ENCODE measurements at places on chromosomes 5 and 9.

DNA sequence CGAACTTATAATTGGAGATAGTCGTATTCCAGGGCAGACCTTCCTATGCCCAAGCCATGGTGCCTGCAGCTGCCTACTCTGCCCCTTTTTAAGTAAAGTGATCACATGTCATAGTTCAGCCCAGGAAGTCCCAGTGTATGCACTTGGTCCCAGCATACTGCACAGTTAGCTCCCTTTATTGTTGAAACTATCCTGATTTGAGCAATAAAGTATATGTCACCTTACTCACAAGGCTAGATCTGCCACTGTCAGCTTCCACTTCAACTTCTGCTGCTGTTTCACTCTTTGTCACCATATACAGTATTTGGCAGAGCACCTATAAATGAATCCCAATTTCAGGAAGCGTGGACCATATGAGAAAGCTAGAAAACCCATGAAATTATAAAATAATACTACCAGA, 103.8 kb upstream of the PTGER4 start:
- DNase-seq = no peak

GRCh38 chr9:100099722-100100042, 639 bp downstream of the INVS start:
- no peak for DNase-seq

GRCh38 chr9:78900500-78900899, 603.6 kb downstream of the PSAT1 start:
- no peak for DNase-seq

- no peak for DNase-seq
Measured at GRCh38 chr5:528629-529511, 4.6 kb upstream of the SLC9A3 start.

- DNase-seq = no peak
Measured at GRCh38 chr9:109919736-109920408, 139.9 kb downstream of the PALM2AKAP2 start.

GRCh38 chr9:73031350-73031749, 78.5 kb upstream of the ALDH1A1 start:
- DNase-seq = no peak

- no peak for DNase-seq
Measured at GRCh38 chr5:179413086-179413690, 67.9 kb upstream of the ADAMTS2 start.

GRCh38 chr5:128637031-128637430, 99.0 kb upstream of the FBN2 start:
- peak; percentile 72 for DNase-seq

- DNase-seq = no peak
Measured at GRCh38 chr9:129798973-129799372, 4.0 kb upstream of the TOR1B start.
